ENCODE measurements at places on chromosomes 16 and 17.

DNA sequence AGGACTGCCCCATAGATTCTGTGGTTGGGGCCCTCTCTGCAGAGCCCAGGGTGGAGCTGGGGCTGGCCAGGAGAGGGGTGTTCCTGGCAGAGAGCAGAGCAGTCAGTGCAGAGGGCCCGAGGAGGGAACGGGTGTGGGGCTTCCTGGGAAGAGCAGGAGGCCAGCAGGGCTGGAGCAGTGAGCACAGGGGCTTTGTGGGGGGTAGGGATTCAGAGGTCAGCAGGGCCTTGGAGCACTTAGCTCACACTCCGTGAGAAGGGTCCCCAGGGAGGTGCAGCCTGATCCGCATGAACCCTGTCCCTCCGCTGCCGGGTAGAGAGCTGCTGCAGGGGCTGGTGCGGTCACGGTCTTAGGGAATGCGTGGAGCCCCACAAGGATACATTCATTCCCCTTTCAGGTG lies 113.0 kb upstream of the CIBAR2 start:
- no peak for DNase-seq

DNA sequence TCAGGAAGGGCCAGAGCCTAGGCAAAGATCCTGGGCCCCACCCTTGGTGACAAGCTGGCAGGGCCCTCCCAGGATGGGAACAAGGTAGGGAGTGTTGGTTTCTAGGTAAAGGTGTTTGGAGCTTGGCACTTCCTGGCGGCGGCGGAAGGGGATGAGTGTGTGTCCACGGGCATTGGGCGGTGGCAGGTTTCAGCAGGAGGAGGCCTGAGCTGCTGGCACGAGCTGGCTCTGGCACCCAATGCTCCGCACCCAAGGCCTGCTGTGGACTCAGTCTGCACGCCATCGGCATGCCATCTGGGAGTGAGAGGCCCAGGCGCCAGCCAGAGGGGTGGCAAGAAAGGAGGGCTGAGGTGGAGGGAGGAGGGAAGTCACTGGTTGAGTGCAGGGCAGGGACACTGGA lies 46.9 kb upstream of the TAC4 start:
- DNase-seq, result no peak

DNA sequence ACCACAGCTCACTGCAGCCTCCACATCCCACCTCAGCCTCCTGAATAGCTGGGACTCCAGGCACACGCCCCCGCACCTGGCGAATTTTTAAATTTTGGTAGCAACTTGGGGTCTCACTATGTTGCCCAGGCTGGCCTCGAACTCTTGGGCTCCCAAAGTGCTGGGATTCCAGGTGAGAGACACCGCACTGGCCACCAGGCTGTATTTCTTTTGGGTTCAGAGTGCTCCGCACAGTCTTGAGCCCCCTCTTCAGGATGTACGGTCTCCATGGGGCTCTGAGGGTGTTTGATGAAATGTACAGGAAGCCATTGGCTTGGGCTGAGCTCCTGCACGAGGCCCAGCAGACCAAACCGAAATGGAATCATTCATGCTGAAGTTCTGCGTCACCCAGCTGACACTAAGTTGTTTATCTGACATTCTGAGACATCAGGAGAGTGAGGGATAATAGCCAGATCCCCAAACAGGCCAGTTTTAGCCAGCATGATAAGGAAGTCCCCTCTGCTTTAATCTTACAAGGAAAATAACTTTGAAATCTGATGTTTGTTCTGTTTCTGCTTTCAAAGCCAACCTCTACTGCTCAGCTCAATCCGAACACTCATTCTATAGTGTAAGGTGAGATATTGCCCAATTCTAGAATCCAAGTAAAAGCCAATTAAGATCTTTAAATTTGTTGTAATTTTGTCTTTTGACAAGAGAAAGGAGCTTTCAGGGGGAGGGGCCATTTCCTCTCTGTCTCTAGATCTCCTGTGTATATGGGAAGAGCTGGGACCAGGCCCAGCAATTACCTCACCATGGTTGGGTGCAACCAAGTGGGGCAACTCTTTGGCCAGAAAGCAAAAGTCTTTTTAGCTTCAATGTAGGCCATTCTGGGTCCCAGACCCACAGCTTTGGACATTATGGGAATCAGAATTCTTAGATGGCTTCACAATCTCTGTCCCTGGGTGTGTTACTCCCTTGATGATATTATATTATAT lies 23.7 kb downstream of the GPR142 start:
- DNase-seq, result no peak

- DNase-seq, result no peak
These were observed 154.4 kb downstream of the ABCC12 start for GRCh38 chr16:48001324-48001895.

- DNase-seq, result no peak
These were observed 6.0 kb downstream of the WFIKKN2 start for GRCh38 chr17:50841277-50841948.

DNA sequence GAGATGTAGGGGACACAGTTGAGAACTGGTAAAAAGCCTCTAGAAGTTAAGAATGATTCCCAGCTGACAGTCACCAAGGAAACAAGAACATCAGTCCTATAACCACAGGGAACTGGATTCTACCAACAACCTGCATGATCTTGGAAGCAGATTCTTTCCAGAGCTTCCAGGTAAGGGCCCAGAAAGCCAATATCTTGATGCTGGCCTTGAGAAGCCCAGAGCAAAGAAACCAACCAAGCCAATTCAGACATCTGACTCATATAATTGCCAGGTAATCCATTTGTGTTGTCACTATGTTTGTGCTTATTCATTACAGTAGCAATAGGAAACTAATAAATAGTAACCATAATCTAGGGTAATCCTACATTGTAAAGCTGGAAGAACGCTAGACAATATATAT lies 81.6 kb downstream of the CACNG1 start:
- DNase-seq, result no peak

DNA sequence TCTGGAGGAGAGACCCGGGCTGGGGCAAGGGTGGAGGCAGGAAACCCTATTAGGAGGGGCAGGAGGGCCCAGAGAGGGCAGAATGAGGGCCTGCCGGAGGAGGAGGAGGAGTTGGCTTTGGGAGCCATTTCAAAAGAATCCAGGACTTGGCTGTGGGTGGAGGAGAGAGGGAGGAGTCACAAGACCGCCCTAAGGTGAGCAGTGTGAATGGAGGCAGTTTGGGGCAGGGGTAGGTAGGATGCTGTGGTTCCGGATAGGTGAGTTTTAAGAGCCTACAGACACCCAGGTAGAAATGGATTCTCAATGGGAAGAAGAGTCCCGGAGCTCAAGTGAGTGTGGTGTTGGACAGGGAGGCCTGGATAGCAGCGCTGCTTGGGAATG lies 80.3 kb downstream of the ARHGAP23 start:
- DNase-seq, result no peak

GRCh38 chr17:57567251-57567650 lies 177.8 kb downstream of the CCDC182 start:
- no peak for DNase-seq

DNA sequence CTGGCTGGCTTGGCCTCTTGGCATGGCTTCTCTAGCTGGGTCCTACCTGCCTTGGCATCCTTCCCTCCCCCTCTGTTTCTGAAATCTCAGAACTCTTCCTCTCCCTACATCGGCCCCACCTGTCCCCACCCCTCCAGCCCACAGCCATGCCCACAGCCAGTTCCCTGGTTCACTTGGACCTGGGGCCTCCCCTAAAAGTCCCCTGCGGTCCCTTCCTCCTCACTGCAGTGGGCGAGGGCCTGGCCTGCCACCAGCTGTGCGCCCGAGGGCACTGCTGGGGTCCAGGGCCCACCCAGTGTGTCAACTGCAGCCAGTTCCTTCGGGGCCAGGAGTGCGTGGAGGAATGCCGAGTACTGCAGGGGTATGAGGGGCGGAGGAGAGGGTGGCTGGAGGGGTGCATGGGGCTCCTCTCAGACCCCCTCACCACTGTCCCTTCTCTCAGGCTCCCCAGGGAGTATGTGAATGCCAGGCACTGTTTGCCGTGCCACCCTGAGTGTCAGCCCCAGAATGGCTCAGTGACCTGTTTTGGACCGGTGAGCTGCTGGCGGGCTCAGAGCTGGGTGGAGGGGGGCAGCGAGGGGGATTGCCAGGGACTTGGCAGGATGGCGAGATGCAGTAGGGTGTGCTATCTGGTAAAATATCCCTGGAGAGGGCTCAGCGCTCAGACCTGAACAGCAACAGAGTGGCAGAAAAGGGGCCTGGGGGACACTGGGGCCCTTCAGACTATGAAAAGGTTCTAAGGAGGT lies 14.1 kb downstream of the MIEN1 start:
- no peak for DNase-seq

GRCh38 chr17:76381633-76382350 lies 2.6 kb upstream of the SPHK1 start:
- DNase-seq, result no peak

- DNase-seq, result no peak
These were observed 14.5 kb downstream of the GPR179 start for GRCh38 chr17:38329284-38329683.

DNA sequence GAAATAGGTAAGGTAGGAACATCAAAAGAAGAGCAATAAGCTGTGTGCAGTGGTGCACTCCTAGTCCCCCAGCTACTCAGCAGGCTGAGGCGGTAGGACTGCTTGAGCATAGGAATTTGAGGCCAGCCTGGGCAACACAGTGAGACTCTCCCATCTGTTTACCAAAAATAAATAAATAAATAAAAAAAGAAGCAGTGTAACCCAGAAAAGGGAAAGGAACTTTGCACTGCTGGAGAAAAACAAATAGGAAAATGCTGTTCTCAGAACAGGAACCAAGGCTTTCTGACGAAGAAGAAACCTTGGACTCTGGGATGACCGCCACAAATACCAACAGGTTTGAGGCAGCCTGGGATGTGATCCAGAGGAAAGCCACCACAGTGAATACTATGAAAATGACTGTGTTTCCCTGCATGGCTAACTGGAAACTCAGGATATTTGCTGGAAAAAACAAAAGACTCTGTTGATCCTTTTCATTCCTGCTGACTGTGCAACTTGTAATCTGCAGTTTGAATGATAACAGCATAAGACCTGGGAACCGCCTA lies 41.2 kb downstream of the TTC19 start:
- DNase-seq, result peak; percentile 72

DNA sequence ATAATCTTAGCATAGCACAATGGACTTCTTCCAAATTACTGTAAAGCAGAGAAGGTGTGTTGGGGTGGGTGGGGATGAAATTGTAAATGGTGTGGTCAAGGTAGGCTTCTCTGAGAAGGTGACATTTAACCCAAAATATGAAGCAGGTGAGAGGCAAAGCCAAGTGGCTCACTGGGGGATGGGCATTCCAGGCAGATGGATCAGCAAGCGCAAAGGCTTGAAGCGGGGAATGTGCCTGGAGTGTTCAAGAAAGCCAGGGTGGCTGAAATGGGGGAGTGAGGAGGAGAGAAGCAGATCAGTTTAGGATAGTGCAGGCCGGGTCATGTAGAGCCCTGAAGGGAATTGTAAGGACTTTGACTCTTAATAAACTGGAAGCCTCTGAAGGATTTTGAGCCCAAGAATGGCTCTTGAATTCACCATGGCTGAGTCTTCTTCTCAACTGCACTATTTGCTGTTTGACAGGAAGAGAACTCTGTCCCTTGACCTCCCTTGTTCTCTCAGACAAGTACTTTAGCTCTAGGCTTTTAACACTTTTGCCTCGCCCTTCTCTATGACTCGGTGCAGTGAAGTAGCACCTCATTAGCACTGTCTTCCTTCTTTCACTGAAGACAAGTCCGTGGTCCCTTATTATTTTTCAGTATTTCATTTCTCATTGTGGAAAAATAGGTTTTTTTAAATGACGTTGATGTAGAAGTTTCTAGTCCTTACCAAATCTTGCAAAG lies 14.7 kb downstream of the CACNG3 start:
- DNase-seq, result no peak

DNA sequence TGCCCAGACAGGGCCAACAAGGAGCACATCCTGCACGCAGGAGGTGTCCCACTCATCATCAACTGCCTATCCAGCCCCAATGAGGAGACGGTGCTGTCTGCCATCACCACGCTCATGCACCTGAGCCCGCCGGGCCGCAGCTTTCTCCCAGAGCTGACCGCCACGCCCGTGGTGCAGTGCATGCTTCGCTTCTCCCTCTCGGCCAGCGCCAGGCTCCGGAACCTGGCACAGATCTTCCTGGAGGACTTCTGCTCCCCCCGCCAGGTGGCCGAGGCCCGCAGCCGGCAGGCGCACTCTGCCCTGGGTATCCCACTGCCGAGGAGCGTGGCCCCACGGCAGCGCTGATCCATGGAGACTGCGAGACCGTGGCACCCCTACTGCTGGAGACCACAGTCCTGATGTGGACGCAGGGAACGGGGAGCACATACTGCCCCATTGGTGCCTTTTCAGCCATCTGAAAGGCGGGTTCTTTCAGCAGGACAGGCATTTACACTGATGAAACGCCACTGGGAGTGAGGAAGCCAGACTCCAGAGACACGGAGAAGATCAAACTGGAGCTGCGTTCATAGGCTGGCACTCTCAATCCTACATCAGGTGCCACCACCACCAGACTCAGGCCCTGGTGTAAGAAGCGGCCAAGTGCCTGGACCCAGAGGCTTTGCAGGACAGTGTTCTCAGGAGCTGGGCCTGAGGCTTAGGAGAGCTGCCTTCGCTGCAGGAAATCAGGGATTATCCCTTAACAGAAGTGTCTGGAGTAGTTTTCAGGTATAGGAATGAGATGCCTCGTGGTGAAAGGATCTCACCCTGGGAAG lies 2.6 kb downstream of the NT5C start:
- no peak for DNase-seq

GRCh38 chr17:32464374-32464773 lies 20.1 kb downstream of the PSMD11 start:
- DNase-seq, result no peak

- no peak for DNase-seq
These were observed 27.8 kb upstream of the ITGA3 start for GRCh38 chr17:50027881-50028735.

DNA sequence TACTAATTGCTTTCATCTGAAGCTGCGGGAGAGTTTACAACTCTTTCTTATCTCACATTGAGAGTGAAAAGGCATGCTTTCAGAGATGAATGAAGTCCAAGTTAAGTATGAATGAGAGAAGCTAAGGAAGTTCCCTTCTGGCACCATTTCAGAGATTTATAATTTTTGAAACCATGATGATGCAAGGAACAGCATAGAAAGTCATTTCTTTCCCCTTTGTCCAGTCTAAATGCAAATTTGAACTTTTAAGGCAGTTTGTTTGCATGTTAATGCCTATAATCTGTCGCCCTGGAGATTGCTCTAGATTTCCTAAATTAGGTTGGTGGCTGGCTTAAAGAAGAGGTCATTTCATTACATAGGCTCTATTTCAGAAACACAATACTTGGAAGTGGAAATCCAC lies 594.8 kb upstream of the GOT2 start:
- DNase-seq, result no peak

DNA sequence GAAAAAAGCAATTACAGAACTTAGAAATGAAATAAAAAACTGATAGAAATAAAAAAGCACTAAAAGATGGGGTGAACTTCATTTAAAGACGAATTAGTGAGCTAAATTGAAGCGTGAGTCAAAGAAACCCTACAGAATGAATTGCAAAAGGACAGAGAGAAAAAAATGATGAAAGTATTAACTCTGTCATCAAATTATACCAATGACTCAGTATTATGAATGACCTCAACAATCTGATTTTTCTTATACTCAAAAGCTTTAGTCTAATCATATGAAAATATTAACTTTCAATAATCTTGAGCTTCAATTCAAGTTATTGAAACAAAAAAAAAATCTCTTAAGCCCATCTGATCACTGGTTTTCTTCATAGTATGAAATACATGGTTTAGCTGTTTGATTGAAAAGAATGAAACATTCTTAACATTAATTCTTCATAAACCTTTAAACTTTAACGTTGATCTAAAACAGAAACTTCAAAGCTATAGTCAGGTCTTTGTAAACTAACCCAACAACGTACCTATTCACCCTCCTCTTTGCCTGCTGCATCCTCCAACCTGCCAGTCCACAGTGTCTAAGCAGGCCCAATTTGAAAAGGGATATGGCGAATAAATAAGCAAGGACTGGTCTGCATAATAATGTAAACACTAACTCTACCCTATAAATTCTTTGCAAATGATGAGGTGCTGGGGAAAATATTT lies 6.6 kb downstream of the ABCA5 start:
- no peak for DNase-seq
